ENCODE measurements at places on chromosomes 5 and 9.

DNA sequence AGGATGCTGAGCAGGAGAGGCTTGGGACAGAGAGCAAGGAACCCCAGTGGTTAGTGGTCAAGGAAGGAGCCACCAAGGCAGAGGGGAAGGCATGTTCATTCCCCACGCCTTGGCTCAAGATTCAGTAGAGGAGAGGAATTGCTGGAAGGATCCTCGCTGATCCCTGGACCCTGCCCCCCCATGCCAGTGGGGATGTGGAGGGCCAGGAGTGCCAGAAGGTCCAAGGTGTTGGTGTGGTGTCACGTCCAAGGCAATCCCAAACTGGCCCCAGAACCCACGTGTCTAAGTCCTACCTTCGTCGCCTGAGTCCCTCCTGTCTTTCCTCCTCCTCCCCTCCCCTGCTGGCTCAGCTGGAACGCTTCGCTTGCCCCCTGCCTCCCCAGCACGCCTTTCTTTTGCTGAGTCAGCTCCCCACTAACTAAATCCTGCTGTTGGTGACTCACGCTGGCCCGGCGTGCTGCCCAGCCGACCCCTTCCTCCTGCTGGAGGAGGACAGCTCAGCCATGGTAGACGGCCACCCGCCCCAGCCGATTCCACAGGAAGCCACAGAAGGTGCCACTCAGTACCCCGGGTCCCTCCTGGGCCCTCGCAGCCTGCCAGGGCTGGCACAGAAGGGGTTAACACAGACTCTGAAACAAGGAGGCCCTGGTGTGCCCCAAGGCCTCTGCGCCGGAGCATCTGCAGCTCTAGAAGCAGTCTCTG lies 37.6 kb upstream of the ORM1 start:
- no peak for DNase-seq

GRCh38 chr5:1031306-1031959 lies 22.8 kb downstream of the NKD2 start:
- no peak for DNase-seq

DNA sequence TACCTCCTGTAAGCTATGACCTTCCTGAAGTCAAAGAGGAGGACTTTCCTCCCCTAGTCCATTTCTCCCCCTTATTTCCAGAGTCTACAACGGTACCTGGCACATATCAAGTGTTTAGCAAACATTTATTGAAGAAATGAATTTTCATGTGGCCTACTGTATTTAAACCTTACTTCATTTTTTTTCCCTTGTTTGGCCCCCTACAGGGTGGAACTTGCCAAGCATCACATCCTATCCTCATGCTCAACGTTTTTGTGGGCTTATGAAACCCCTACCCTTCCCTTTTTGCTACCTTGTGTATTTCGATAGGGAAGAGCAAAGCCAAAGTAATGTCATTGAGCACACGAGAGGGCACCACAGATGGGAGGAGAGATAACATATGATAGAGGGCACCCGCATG lies 1857.8 kb upstream of the WWC1 start:
- DNase-seq: no peak

DNA sequence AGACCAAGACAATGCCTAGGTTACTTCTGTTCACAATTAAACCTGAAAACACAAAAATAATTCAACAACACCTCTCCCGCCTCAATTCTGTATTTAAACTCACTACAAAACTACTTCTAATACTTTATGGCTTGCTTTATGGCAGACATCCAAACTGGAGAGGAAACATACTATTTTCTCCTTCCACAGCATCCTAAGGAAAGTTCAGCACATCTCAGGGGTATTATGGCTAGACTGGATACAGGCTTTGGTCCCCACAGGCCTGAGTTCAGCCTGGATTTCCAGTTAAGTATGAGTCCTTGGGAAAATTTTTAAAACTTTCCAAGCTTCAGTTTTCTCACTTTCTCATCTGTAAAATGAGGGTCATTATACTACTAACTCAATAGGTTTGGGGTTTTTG lies 480.2 kb downstream of the CAAP1 start:
- DNase-seq: no peak

- DNase-seq: no peak
Measured at GRCh38 chr5:60522292-60522905, 177.6 kb downstream of the DEPDC1B start.

DNA sequence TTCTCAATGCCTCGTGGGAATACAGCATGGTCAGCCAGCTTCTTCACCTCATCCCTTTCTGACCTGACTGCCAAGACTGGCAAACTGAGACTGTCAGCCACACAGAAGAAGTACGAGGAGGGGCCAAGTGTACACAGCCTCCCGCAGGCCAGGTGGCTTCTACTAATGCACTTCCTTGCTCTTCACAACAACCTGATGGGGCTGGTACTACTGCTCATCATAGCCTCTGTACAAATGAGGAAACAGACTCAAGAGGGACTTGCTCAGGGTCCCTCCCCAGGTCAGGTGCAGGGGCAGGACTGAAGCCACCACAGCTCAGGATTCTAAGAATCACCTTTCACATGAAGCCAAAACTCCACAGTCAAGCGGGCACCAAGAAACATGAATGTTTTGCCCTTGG lies 21.3 kb downstream of the NIPAL4 start:
- DNase-seq: no peak

- DNase-seq: peak; percentile 88
Measured at GRCh38 chr5:116395226-116395625, 179.4 kb downstream of the SEMA6A start.

- no peak for DNase-seq
Measured at GRCh38 chr5:129724647-129725046, 23.2 kb upstream of the MINAR2 start.

DNA sequence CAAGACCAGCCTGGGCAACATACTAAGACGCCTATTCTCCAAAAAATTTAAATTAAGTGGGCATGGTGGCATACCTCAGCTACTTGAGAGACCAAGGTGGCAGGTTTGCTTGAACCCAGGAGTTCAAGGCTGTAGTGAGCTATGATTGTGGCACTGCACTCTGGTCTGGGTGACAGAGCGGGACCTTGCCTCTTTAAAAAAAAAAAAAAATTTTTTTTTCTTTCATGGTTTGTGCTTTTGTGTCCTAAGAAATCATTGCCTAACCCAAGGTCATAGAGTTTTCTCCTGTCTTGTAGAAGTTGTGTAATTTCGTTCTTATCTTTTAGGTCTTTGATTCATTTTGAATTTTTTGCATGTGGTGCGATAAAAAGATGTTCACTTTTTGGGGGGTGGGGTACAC lies 12.3 kb downstream of the GPBP1 start:
- DNase-seq: no peak

- DNase-seq: no peak
Measured at GRCh38 chr9:68668127-68668526, 36.9 kb upstream of the PIP5K1B start.

DNA sequence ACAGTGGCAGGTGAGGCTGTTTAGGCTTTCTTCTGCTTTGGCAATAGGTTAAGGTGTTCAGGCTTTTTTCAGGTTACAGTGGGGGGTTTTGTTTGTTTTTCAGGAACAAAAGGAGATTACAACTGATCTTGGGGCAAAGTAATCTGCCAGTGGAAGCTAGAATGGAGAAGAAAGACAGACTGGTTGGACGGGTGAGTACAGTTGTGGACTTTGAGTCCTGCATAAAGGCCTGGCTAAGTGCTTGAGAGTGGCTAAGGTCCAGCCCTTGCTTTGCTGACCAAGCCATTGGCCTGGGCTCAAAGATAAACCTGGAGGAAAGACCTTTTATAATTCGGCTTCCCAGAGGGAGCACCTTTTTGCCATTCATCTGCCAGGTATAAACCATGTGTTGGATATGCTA lies 63.1 kb downstream of the MTMR12 start:
- no peak for DNase-seq
